ENCODE measurements at places on chromosomes 12 and 14.

DNA sequence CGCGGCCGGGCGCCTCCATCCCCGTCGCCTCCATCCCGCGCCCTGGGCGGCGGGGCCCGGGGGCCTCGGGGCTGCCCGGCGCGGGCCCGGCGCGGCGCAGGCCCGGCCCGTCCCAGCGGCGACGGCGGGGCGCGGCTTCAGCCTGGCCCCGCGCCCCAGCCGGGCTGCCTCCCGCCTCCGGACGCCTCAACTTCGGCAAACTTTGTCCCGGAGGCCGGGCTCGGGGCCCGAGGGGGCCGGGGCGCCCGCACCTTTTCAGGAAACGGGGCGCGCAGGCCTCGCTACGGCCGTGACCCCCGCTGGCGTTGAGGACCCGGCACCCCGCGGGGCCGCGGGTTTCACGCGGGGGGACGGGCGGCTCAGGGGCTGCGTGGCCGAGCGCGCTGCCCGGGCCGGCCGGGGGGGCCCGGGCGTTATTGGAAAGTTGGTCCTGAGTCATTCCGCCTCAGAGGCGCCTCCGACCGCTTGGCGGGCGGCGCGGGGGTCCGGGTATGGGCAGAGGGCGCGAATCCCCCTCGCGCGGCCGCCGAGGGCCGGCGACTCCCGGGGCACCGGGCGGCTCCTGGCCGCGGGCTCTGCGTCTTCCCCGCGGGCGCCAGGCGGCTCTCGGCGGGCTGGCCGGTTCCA, 575 bp downstream of the TRAF3 start:
- DNase-seq, result no peak

DNA sequence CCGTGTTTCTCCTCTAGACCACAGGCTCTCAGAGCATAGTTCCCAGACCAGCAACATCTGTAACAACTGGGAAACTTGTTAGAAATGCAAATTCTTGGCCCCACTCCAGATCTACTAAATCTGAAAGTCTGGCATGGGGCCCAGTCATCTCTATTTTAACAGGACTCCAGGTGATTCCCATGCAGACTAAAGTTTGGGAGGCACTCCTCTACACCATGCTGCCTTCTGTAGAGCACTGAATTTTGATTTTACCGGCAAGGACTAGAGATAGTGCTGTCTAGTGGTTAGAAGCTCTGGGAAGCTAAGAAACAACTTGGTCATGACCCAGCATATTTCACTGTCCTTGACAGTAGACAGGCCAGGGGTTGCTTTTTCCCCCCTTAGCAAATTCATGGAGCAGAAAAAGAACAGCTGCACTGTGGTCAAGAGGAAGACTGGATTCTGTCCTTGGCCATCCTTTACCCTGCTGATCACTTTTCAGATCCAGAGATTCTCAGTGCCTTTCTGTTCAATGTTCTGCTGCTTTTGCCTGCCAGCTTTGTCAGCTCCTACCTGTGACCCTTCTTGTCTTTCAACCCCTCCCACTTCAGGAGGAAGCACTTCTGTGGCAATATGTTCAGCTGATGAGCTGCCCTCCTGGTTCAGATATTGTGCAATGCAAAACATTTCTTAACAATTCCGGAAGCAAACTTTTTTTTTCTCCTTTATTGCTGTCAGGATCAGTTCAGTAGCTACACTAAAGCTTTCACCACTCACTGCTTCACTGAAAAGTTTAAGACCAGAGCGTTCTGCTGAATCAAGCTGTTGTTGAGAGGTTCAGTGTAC, 133.8 kb upstream of the NUDT4 start:
- peak; percentile 68 for DNase-seq

DNA sequence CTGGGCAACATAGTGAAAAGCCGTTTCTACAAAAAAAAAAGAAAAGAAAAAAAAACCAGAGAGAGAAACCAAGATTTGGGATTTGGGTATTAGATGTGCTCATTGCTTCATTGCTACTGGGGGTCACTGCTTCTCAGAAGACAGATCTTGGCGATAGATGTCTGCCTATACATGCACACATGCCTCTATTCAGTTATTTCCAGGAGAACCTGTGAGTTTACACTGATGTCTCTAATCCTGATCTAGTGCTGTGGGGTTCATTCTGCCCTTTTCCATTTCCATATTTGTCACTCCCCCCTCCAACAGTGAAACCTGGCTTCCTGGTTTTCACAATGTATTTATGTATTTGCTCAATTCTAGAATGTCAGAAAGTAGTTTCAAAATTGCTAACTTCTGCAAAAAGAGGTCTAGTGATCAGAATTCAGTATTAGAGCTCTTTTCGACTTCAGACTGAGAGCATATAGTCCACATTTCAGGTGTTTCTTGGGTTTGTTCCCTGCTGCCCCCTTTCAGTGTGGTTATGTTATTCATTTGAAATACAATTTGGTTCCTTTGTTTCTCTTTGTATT, 111.0 kb downstream of the SLC25A47 start:
- no peak for DNase-seq

DNA sequence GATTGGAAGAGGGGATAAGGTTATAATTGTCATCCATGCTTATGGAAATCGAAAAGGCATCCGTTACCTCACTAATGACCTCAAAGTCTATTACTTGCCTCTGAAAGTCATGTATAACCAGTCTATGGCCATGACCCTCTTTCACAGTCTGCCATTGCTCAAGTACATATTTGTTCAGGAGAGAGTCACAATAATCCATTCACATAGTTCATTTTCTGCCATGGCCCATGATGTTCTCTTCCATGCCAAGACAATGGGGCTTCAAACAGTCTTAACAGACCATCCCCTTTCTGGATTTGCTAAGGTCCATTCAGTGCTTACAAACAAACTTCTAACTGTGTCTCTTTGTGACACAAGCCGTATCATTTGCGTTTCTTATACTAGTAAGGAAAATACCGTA, 5.4 kb downstream of the GAS2L3 start:
- no peak for DNase-seq

GRCh38 chr14:102909911-102910310, 12.6 kb upstream of the AMN start:
- DNase-seq, result no peak

Data from NCI-H345 (cell line).